Bone marrow (tissue), 2 donors: ENCODE measurements at places on chromosomes 13 and 19.

DNA sequence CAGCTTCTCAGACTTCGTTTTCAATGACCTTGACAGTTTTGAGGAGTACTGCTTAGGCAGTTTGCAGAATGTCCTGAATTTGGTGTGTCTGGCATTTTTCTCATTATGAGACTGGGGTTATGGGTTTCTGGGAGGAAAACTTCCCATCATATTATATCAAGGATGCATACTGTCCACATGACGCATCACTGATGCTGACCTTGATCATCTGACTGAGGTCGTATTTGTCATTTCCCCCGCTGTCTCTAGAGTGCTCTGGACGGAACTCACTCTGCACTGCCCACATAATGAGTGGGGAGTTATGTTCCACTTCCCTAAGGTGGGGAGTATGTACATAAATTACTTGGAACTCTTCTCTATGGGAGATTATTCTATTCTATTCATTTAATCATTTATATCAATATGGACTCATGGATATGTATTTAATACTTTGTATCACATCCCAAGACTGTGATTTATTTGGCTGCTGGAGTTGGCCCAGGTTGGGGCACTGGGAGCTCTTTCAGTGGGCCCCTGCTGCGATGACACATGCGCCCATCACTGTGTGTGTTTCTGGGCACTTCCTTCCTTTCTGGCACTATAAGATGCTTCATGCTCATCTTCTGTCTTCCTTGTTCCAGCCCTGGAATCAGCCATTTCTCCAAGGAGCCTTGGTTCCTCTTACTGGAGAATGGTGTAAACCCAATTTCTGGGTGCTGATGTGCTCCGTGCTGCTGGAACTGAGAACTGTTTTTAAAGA, 138.6 kb downstream of the MIPEP start:
- no peak for DNase-seq

- DNase-seq = no peak
Measured at GRCh38 chr13:86193281-86193680, 394.1 kb upstream of the SLITRK6 start.

- no peak for DNase-seq
Measured at GRCh38 chr19:4401769-4402170, 670 bp upstream of the CHAF1A start.

DNA sequence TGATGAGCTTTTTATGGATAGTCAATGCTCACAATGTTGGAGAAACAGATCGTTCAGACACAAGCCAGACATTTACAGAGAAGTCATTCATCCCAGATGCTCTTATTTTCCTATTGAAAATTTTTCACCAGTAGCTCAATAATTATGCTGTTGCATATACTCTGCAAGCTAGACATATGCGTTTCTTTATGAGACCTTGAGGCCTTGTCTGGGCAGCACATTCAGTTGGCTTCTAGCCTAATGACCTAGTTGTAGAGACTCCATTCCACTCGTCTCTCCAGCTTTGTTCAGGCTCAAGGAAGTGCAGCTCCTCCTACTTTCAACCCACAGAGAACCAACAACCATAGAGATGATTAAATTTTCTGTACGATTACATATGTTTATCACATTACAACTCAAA, 237.7 kb downstream of the MZT1 start:
- no peak for DNase-seq

GRCh38 chr19:39212375-39212742, 8.3 kb upstream of the SYCN start:
- DNase-seq = peak; percentile 7

DNA sequence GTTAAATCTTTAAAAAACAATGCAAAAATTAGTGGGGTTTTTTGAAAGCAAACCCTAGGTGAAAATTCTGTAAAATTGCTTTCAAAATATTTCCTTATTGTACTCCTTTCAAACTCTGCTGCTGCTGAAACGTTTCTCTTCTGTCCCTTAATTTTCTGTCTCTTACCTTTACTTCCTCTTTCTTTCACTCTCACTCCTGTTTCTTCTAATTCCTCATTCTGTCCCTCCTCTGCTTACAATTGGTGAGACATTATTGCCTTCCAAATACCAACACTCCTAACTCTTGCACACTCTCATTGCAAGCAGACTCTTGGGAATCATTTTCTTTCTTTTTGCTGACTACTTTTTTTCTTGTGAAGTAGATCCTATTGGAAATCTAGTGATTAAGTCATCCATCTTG, 685.6 kb upstream of the SLITRK1 start:
- no peak for DNase-seq

- DNase-seq = no peak
Measured at GRCh38 chr13:23993680-23993985, 96.3 kb upstream of the C1QTNF9B start.

DNA sequence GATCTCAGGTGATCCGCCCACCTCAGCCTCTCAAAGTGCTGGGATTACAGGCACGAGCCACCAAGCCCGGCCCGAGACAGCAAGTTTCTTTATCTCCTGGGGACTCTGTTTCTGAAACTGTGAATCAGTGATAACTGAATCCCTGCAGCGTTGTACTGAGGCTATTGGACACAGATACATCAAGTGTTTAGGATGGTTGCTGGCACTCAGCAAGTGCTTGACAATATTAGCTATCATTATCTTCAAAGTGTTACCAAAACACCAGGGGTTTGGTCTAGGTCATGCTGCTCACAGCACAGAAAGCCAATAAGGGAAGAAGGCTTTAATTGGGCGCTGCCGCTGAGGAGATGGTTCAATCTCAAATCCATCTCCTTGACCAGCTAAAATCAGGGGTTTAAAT, 20.5 kb upstream of the PNMA8C start:
- no peak for DNase-seq

- DNase-seq = no peak
Measured at GRCh38 chr13:111474136-111475002, 153.9 kb downstream of the TEX29 start.

- DNase-seq = peak; percentile 61
Measured at GRCh38 chr19:4302243-4302640, at the start of gene TMIGD2. TMIGD2 (minus strand) TSS chr19:4302389; CDS start chr19:4302385, 4 bp downstream.

GRCh38 chr13:75173457-75174356, 308.3 kb downstream of the TBC1D4 start:
- DNase-seq = no peak

GRCh38 chr13:97108530-97108900, 113.6 kb upstream of the MBNL2 start:
- DNase-seq = no peak

GRCh38 chr19:7506385-7507328, 9.2 kb upstream of the ZNF358 start:
- DNase-seq = no peak

DNA sequence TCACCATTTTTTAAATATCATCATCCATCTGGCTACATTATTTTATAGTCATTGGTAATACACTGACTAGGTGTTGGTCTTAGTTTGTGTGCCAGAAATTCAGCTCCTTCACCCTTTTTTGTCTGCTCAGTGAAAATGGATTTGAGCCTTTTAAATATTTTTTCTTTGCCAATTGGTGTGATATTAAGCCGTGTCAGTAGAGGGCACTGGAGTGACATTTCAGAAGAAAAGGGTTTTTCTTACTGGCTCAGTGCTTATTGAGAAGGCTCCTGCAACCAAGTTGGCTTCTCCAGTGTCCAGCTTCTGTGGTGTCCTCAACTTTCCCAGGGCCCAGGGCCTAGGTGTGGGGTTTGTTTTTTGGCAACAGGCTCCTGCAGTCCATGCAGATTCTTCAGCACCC, 546.6 kb downstream of the DACH1 start:
- DNase-seq = peak; percentile 49

DNA sequence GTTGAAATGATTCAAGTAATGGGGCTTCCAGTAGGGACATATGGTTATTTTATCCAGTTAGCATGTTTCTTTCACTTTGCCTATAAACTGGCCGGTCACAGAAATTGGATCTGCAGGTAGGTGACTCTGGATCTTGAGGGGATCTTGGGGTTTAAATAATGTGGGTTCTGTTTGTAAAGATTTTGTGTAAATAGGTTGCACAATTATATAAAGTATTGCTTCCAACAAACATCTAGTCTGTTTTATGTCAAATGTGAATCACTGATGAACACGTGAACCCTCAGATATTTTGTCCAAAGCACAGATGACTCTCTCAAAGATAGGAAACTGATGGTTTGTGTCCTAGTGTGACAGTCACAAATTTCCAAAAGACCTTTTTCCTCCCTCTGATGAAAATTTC, 98.4 kb downstream of the ZIC5 start:
- DNase-seq = no peak

GRCh38 chr13:91381371-91381770, 17.1 kb upstream of the GPC5 start:
- DNase-seq = no peak

- DNase-seq = no peak
Measured at GRCh38 chr13:32585550-32586079, 637 bp upstream of the PDS5B start.

GRCh38 chr13:99345345-99345744, 38.1 kb upstream of the GPR183 start:
- DNase-seq = no peak

DNA sequence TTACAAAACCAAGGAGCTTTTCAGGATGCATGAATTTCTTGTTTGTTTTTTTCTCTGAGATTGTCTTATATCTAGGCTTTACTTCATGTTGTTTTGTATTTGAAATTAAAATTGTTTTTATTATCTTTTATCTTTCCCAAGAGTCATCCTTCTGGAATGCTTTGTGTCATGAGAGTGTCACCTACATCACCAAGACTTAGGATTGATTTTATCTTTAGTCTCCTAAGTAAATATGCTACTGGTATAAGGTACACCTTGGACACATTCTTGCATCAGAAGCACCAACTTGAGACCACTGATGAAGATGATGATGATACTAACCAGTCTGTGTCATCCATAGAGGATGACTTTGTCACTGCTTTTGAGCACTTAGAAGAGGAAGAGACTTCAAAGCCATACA, 26.4 kb downstream of the AKAP11 start:
- no peak for DNase-seq

DNA sequence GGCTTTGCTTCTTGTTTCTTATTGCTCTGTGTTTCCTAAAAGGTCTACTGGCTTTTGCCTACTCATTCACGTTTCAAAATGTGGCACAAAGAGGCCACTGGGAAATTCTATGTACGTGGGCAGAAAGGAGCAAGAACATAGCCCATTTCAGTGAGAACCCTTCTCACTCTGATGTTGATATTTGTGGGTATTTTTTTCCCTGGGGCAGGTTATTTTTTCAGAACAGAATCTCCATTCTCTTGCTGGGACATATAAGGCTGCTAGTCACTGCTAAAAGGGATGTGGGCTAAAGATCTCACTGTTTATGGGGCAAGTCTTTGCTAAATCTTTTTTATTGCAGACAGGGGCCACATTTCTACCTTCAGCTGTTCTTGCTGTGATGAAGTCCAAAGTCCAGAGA, 27.1 kb downstream of the EDNRB start:
- no peak for DNase-seq

GRCh38 chr19:1855040-1855827, 7.0 kb upstream of the REXO1 start:
- peak; percentile 85 for DNase-seq

DNA sequence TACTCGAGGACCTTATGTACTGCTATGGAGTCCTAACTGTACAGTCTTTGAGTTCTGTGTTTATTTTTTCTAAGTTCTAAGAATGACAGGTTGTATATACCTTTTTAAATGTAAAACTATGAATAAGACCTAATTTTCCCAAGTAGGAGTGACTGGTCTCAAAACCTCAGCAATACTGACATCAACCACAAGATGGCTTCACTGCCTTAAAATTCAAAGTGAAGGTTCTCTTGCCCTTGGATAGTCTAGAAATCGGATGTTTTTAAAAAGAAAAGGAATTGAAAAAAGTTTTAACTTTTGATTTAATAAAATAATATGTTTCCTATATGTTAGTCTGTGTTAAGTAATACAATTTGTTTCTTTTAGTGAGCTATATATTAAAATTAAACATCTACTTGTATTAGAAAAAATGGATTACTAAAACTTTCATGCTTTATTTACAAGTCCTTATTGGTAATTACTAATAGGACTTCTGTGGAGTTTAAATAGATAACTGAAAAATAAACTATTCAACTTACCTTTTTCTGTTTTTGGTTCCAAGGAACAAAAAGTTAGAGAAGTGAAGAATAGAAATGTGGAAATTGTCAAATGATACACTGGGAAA, 52.0 kb downstream of the TDRD3 start:
- DNase-seq = no peak

GRCh38 chr13:36124236-36124822, 6.9 kb downstream of the DCLK1 start:
- no peak for DNase-seq

GRCh38 chr13:48505597-48506091, 27.2 kb downstream of the RCBTB2 start:
- DNase-seq = no peak

DNA sequence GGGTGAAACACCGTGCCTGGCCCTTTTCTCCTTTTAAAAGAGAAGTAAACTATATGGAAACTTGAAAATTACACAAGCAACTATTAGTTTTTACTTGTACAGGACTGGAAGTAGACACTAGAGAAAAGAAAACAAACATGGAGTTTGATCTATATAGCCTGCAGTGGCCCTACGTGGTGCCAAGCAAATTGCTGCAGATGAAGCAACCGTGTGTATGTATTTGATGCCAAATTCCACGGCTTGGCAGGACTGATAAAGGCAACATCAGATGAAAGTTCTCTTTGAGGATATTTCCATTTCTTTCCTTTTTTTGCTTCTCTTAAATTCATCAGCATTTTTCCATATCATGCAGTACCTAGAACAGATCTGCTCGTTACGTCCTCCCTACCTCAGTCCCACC, 49.8 kb downstream of the ATP8A2 start:
- no peak for DNase-seq

GRCh38 chr13:92044351-92044750, 645.9 kb downstream of the GPC5 start:
- no peak for DNase-seq

DNA sequence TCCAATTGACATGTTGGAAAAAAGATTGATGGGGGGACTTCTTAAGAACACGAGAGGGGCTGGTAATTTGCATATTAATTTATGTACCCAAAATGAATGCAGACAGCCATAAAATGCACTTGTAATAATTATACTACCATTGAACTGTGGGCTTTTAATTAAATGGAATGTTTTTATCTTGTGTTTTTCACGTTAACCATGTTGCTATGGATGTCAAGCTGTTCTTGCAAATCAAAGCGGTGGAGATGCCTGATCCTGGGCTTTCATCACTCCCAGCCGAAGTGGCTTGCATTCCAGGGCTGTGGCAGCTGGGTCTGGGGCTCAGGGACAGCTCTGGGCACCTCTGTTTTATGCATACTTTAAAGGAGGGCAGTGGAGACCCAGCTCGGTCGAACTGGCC, 179.4 kb upstream of the TMTC4 start:
- DNase-seq = no peak

- DNase-seq = no peak
Measured at GRCh38 chr19:9295411-9295849, 14.2 kb downstream of the ZNF699 start.
